ENCODE measurements at places on chromosomes 5 and 9. TPM values are rescaled to one million over a fixed set of nuclear protein-coding genes. Genes with fewer than 3 reads are reported as not detected.

The SV2C gene
- total RNA-seq: not detected

The SMIM32 gene
- not detected for total RNA-seq

The TMEM215 gene
- not detected for total RNA-seq

The TAF11L11 gene
- total RNA-seq: not detected

The HTR1A gene
- total RNA-seq: not detected

The CTXN3 gene
- total RNA-seq: not detected

The ZNF300 gene
- 8.3 TPM for total RNA-seq

The SLC4A9 gene
- total RNA-seq: not detected

The CCL19 gene
- total RNA-seq: not detected

The CBY3 gene
- not detected for total RNA-seq

The LRRC70 gene
- 0.27 TPM for total RNA-seq

The ZNF367 gene
- 21.2 TPM for total RNA-seq

The RPL12 gene
- 1,981 TPM for total RNA-seq

The NTMT1 gene
- 65.9 TPM for total RNA-seq

The ARL14EPL gene
- total RNA-seq: 0.17 TPM

The ELOVL7 gene
- 4.4 TPM for total RNA-seq

The PRR16 gene
- total RNA-seq: 0.77 TPM

The KIAA0825 gene
- total RNA-seq: 0.56 TPM

The WNT8A gene
- not detected for total RNA-seq

The SPATA31A3 gene
- total RNA-seq: not detected

The ENTR1 gene
- 114 TPM for total RNA-seq

The CD72 gene
- total RNA-seq: 0.27 TPM

The HRCT1 gene
- 3.2 TPM for total RNA-seq

The IFNA21 gene
- not detected for total RNA-seq

The KCNMB1 gene
- total RNA-seq: not detected

The UGCG gene
- 130 TPM for total RNA-seq

The CORO2A gene
- total RNA-seq: 9.2 TPM

The SFXN1 gene
- total RNA-seq: 176 TPM

The GLIPR2 gene
- total RNA-seq: 3.7 TPM
